ENCODE measurements at places on chromosomes 7 and 10.
A peak's percentile ranks its signal among the peaks of the same experiment; 100 is the strongest.

GRCh38 chr7:114791771-114792170, 130.1 kb upstream of the MDFIC start:
- DNase-seq, result no peak

DNA sequence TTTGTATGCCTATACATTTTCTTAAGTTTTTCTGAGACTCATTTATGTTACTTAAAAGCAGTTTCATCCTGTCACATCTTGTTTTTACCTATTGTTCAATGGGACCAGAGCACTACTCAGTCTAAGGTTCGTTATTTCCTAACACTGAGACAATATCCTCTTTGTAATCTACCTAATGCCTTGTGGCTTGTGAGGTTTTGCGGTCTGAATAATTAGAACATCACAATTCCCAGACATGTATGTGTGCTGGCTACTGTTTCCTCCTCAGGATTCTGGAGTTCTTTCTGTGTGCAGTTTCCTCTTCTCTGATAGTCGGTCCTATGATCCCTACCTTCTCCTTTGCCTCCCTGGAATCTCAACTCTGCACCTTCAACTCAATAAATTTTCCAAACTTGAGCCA, 620.2 kb downstream of the ANKRD7 start:
- DNase-seq, result no peak

GRCh38 chr7:101940830-101941229, 123.4 kb downstream of the CUX1 start:
- DNase-seq, result peak; percentile 51

- DNase-seq, result no peak
These were observed 93.2 kb downstream of the AKR1D1 start for GRCh38 chr7:138169441-138169851.

DNA sequence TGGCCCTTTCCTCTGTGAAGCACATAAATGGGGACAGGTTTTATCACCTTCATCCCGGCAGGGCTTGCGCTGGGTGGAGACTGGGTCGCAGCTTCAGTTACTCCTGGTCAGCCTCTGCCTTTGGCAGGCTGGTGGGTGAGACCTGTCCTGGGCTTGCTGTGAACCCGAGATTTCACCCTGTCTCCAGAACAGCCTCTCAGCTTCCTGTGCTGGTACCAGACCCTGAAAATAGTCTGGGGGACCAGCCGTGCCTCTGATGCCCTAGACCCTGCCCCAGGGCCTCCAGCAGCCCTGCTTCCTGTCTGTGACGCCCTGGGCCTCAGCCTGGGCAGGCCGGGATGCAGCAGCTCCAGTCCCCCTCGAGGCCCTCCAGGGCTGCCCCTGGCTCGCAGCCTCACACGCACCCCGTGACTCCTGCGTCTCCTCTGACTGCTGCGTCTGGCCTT, 13.2 kb upstream of the PWWP2B start:
- DNase-seq, result no peak

GRCh38 chr10:98267894-98268693, at the start of gene LOXL4:
LOXL4 (minus strand) TSS chr10:98268194; CDS start chr10:98263019, 5,175 bp downstream.
- no peak for DNase-seq

DNA sequence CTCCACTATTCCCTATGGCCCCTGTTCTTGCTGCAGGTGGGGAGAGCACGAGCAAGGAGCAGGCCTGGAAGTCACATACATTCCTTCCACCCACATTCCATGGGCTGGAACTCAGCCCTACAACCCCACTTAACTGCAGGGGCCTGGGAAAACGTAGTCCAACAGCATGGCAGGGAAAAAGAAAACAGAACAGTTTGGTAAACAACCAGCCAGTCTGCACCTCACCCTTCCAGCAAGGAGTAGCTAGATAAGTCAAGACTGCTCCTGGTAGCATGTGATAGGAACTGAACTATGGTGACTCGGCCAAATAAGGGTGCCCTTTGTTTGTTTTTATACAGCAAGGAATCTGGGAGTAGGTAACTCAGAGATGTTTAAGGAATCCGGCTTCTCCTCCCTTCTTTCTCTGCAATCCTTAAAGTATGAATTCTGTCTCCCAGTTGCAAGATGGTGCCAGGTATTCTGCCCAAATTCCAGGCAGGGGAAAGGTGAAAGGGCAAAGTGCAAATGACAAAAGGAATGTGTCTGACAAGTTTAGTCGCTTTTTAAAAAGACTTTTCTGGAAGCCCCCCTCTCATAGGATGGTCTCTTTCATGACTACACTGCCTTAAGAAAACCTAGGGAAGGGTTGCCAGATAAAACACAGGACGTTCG, 311.7 kb upstream of the NEBL start:
- no peak for DNase-seq

GRCh38 chr10:62063795-62064472, 162.4 kb downstream of the ARID5B start:
- no peak for DNase-seq

DNA sequence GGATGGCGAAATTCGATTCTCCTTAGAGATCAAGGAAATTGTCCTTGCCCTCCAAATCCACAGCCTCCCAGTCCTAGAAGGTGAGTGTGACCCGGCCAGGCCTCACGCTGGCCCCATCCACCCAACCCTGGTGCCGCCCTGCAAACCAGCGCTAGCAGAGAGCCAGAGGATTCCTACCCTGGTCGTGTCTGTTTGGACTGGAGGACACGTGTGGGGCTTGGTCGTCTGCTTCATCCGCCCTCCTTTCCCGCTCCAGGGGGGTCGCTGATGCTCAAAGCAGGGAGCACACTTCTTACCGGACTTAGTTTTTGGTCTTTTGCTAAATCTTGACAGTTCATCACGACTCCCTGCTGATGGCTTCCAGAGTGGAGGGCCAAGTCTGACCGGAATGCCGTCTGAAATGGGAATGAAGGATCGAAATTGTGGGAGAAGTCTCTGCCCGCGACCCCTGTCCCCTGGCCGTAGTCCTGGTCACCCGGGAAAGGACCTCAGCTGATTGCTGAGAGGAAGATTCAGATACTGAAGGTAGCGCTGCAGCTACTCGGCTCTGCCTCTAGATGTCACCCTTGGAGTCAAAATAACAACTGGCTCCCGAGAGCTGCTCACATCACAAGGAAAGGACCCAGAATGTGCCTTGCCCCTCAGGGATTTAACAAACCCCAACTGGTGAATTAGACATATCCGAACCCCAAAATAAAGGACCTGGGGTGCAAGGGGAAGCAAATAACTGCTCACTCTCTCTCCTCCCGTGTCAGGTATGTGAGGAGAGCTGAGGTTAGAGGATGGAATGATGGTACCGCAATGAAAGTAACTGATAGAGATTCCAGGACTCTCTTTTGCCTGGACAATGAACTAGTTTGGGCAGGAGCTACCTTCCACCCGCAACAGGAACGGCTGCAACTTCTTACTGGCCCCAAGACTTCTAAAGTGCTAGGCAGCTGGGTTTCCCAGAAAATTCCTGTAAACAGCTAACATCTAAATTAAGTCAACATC, 23.5 kb upstream of the ORC5 start:
- DNase-seq, result peak; percentile 63

DNA sequence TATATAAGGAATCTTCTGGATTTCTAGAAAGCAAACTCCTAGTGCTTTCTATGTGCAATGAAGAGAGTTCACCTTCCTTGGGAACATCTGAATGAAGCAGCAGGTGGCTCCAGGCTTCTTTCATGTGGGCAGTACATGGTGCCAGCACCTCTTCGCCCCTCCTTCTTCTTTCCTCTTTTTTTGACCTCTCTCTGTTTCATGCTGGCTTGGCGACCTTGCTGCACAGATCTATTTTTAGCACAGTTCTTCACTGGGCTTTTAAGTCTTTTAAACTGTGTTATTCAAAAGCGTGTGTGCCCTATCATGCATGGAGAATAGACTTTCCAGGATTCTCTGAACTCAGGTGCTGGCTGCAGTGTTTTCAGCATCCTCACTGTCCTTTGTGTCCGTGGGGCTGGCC, 400.3 kb upstream of the PRKCQ start:
- DNase-seq, result no peak

DNA sequence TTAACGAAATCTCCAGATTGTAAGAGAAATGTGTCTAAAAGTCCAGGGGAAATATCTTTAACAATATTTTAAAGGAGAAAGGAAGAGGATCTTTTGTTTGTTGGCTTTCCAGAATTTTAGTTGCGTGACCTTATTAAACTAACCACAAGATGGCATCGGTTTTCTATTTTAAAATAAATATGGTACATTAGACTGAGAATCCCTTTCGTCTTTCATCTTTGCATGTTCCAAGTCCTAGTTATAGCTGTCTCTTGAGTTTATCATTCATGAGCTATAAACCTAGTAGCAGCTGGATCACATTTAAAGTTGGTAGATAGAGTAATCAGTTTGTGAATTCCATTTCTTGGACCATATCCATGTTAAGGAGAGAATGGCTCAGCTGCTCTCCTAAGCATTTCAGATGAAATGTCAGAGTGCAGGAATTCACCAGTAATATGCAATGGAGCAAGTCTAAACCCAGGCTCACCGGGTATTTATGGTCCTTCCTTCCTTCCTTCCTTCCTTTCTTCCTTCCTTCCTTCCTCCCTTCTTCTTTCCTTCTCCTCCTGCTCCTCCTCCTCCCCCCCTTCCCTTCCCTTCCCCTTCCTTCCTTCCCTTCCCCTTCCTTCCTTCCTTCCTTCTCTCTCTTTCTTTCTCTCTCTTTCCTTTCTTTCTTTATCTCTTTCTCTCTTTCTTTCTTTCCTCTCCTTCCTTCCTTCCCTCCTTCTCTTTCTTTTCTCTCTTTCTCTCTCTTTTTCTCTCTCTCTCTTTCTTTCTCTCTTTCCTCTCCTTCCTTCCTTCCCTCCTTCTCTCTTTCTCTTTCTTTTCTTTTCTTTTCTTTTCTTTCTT, 57.8 kb upstream of the RAB18 start:
- peak; percentile 1 for DNase-seq

DNA sequence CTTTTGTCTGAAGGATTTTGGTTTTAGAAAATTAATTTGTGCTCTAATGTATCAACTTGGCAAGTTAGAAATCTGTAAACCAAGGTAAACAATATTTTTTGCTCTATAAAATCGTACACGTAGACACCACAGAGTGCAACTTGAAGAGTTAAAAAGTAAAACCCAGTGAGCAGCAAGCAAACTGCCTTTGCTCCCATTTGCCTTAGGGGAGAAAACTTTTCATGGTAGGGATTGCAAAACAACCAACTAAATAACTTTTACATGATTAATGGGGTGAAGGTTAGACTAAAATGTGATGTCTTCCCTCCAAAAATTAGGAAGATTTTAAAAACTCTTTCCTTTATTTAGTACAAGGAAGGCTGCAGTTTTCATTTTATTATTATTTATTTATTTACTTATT, 224.2 kb upstream of the LYZL1 start:
- DNase-seq, result no peak

DNA sequence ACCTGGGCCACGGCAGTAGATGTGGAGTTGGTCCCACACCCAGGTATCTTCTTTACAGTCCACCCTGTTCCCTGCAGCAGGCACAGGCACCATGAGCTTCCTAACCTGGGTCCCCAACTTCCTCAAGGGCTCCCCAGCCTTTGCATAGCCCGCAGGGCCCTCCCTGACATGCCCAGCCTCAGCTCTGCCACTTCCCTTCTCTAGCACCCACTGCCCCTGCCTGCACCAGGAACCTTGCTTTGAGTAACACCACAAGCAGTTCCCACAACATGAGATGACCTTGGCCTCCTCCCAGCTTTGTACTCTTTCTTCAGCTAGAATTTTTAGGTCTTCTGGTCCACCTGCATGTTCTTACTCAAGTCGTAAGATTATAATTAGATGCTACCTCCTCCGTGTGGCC, 92.2 kb upstream of the ZPBP start:
- no peak for DNase-seq

GRCh38 chr7:3065724-3066143, 22.1 kb upstream of the CARD11 start:
- DNase-seq, result no peak

DNA sequence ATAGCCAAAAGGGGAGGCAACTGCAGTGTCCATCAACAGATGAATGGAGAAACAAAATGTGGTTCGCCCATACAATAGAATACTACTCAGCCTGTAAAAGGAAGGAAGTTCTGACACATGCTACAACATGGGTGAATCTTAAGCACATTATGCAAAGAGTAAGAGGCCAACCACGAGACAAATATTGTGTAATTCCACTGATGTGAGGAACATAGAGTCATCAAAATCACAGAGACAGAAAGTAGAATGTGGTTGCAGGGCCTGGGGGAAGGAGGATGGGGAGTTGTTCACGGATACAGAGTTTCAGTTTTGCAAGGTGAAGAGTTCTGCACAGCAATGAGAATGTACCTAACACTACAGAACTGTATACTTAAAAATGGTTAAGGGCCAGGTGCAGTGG, 13.7 kb upstream of the C10orf71 start:
- DNase-seq, result no peak

- no peak for DNase-seq
These were observed 24.8 kb upstream of the EIF5AL1 start for GRCh38 chr10:79487296-79488194.

DNA sequence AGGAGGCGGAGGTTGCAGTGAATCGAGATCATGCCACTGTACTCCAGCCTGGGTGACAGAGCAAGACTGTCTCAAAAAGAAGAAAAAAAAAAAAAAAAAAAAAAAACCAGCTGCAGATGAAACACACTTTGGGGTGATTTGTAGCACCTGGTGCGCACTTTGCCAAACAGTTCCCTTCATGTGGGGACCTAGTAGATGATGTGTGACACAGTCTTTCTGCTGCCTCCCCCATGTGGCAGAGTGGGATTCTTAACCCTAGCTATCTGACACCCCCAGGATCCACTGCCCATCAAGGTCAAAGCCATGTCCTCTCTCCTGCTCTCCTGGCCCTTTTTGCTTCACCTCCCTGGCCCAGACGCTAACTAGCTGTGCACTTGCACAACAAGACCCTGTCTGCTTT, 52.1 kb upstream of the PDZD8 start:
- no peak for DNase-seq

DNA sequence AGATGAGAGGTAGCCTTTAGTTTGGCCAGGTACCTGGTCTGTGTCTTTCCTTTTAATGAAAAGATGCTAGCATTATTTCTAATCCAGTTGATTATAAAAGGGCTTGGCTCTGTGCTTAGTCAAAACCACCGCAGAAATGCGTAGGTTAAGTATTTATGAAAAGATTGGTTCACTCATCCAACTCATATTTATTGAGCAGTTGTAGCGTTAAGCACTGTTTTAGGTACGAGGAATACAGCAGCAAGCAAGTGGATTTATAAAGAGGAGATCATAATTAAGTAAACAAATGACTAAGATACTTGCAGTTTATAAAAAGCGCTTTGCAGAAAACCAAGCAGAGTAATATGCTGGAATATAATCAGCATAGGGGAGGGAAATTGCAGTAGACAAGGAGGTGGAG, 129.8 kb downstream of the PPP1R17 start:
- DNase-seq, result no peak

- DNase-seq, result no peak
These were observed 234.2 kb downstream of the PRPF18 start for GRCh38 chr10:13820964-13821337.

- DNase-seq, result no peak
These were observed 138.2 kb upstream of the PLPP4 start for GRCh38 chr10:120318862-120319261.

DNA sequence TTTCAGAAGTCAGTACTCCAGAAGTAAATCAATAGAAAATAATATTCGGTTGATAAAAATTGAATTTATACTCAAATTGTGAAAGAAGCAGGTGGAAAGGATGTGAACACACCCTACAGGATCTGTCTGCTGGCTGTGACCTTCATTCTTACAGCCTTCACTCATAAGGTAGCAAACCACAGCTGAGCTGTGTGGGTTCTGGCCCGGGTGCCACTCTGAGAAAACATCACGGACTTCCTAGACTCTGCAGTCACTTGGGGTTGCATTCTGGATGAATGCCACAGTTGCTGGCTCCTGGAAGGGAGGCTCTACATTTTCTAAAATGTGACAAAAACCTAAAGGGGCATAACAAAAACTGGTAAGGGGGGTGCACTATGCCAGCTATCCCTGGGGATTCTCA, 36.0 kb upstream of the ABLIM1 start:
- no peak for DNase-seq

- no peak for DNase-seq
These were observed 33.2 kb upstream of the RAB18 start for GRCh38 chr10:27470885-27471284.

All from DMS79 (cell line).